Fibroblast of the aortic adventitia (primary cell): ENCODE measurements at places on chromosomes 12 and 14. TPM values are rescaled to one million over a fixed set of nuclear protein-coding genes. Genes with fewer than 3 reads are reported as not detected.
A peak's percentile ranks its signal among the peaks of the same experiment; 100 is the strongest.

GRCh38 chr12:28409892-28410291, 219.6 kb downstream of the CCDC91 start:
- DNase-seq: peak; percentile 13

DNA sequence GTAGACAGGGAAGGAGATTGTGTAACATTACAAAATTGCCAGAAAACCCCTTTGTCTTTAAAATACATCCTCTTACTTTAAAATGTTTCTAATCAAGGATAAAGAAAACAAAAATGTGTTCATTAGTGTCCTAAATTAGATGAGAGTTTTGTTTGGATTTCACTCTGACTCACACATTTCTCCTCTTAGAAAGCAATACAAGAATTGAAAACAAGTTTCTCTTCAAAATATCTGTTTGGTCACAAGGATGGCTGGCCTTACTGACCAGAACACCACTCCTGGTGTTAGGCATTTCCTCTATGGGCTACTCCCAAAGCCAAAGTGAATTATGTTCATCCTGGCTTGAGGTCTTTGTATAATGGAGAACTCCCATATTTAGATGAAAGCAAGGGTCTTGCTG, 6.4 kb downstream of the GUCY2C start:
- DNase-seq: no peak

GRCh38 chr12:1481326-1481725, 113.1 kb downstream of the FBXL14 start:
- peak; percentile 43 for DNase-seq

GRCh38 chr14:77217551-77217950, 36.0 kb downstream of the TMEM63C start:
- no peak for DNase-seq

- DNase-seq: peak; percentile 57
Measured at GRCh38 chr12:65741656-65742017, 82.6 kb upstream of the HMGA2 start.

Gene RHOJ
- 7.4 and 13.5 TPM in 2 replicates for total RNA-seq

DNA sequence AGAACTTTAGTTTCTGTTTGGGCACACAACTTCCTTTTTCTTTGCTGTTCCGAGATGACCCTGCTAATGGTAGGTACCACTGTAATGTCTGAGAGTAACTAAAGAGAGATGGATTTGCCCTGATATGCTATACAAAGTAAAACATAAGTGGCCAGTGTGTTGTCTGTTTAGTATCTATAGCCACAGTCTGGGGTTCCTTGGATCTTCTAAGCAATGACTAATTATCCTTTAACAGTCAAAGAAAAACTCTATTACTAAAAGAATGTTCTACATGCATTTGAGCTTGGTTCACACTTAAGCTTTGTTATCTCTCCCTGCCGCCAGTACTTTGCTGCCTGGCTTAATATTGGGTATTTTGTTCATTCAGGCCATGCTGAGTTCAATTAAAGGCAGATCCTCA, 1051.9 kb upstream of the FLRT2 start:
- DNase-seq: no peak

DNA sequence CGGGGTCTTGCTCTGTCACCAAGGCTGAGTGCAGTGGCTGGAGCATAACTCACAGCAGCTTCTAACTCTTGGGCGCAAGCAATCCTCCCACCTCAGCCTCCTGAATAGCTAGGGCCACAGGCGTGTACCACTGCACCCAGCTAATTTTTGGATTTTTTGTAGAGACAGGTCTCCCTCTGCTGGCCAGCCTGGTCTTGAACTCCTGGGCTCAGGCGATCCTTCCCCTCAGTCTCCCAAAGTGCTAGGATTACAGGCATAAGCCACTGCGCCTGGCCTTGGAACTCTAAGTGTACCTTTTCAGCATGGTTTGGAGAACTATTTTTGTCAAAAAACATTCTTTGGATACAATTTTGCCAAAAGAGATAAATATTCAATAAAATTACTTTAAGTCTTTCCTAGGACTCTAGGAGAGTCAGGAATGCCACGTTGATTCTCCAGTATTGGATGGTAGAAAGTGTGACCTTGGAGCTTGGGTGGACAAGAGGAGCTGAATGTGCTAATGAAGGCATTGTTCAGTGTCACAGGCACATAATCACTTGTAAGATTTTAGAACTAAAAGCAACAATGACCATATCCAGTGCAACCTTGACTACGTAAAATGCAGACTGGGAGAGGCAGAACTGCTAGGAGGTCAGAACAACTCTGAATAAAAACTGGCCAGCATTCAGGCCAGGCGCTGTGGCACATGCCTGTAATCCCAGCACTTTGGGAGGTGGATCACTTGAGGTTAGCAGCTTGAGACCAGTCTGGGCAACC, 2.8 kb downstream of the SRSF9 start:
- peak; percentile 58 for DNase-seq

- no peak for DNase-seq
Measured at GRCh38 chr12:129854591-129854990, 49.2 kb downstream of the TMEM132D start.
